ENCODE measurements at places on chromosomes 16 and 17.

DNA sequence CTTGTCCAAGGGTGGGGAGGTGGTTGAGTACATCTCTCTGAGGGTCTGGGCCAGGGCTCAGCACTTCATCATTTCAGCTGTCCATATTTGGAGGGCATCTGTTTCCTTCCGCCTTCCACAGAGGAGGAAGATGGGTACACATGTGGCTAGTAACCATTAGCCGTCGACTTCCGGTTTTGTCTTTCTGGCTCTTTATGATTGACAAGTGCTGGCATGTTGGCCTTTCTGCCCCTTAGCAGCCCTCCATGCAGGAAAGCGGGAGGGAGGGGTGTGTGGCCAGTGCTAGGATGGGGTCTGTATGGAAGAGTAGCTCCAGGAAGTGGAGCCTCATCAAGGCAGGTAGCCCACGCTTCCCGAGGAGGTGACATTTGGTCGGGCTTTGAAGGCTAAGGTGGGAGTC lies 69.6 kb downstream of the RAI1 start:
- peak; percentile 43 for DNase-seq

DNA sequence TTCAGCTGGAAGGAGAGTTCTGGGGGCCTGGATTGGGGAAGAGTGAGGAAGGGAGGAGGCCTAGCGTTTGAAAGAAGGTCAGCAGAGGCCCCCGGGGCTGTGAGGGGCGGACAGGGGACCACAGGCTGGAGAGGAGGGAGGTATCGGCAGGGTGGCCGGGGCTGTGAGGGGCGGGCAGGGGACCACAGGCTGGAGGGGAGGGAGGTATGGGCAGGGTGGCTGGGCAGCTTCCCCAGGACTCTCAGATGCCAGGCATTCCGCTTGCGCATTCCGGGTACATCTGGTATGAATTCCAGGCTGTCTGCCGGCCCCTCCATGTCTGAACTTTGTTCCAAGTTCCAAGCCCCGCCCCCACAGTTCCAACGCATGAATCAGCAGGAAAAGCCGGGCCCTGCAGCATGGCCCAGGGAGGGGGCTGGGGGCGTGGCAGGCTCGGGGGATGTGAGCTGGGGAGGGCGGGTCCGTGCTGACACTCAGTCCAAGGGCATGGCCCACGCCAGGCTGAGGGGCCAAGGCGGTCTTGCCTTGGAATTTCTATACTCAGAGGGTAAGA lies 4.3 kb upstream of the TLCD2 start:
- DNase-seq, result peak; percentile 77

DNA sequence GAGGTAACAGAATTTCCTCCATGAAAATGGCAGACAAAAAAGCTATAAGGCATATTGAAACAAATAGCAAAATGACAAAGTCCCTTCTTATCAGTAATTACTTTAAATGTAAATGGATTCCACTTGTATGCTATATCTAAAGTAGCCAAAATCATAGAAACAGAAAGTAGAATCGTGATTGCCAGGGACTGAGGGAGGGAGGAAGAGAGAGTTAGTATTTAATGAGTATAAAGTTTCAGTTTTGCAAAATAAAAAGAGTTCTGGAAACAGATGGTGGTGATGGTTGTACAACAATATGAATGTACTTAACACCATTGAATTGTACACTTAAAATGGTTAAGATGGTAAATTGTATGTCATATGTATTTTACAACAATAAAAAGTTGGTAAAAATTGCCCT lies 407.4 kb downstream of the CA10 start:
- no peak for DNase-seq

- no peak for DNase-seq
Observed at GRCh38 chr17:75270966-75271232, at the start of gene MIF4GD. Gene MIF4GD, minus strand, starts transcription at chr17:75271231. Its CDS starts 1,036 bp downstream, at chr17:75270195.

GRCh38 chr17:44924107-44924544 lies 8.8 kb upstream of the GFAP start:
- DNase-seq, result peak; percentile 36

- no peak for DNase-seq
Observed at GRCh38 chr16:645852-646678, 3.1 kb upstream of the WDR90 start.

GRCh38 chr16:8850279-8850885 lies 18.4 kb downstream of the CARHSP1 start:
- DNase-seq, result no peak

DNA sequence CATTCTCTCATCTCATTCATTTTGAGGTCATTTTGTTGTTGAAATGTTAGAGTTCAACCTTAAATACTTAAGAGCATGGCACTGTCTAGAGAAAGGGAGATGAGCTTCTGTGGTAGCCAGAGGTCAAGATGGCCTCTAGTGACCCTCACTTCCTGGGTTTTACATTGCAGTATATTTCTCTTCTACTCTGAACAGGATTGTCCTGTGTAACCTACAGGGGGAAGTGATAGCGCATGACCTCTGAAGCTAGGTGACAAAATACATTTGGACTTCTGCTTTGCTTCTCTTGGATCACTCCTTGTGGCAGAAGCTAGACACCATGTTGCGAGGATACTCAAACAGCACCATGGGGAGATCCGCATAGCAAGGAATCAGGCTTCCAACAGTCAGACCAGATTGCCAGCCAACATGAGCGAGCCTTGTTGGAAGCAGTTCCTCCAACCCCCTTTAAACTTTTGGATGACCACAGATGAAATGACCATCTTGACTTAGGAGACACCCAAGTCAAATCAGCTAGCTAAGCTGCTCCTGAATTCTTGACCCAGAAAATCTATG lies 748.4 kb downstream of the MAF start:
- DNase-seq, result no peak

DNA sequence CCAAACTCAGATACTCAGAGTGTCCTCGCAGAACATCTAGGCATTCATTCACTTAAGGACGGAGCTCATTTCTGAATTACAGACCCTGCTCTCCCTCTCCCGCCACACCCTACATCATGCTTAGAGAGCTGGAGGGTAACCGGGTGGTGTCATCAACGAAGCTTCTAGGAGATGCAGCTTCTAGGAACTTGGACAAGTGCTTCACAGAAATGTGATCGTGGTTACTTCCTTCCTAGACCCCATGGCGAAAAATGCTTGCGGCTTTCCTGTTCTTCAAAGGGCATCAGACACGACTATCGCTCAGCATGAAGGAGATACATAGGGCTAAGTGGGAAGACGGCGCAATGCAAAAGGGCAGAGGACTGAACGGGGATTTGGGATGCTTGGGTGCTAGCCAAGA lies 126.8 kb downstream of the ZFHX3 start:
- DNase-seq, result no peak

- DNase-seq, result no peak
Observed at GRCh38 chr16:81693041-81693743, 85.9 kb upstream of the PLCG2 start.

- no peak for DNase-seq
Observed at GRCh38 chr16:89055313-89055712, 38.3 kb upstream of the ACSF3 start.

DNA sequence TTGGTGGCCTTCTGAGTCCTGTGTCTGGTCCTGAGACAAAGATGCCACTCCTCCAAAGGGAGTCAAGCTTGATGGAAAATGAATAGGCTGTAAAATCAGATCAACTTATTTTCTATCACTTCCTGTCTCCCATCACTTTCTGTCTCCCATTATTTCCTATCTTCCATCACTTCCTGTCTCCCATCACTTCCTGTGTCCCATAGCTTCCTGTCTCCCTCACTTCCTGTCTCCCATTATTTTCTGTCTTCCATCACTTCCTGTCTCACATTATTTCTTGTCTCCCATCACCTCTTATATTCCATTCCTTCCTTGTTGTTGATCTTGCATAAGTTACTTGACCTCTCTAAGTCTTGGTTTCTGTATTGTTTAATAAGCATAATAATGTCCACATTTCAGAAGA lies 418.5 kb upstream of the EEF2KMT start:
- DNase-seq, result peak; percentile 16

GRCh38 chr17:44969144-44969780 lies 1.2 kb upstream of the C1QL1 start:
- DNase-seq, result no peak

DNA sequence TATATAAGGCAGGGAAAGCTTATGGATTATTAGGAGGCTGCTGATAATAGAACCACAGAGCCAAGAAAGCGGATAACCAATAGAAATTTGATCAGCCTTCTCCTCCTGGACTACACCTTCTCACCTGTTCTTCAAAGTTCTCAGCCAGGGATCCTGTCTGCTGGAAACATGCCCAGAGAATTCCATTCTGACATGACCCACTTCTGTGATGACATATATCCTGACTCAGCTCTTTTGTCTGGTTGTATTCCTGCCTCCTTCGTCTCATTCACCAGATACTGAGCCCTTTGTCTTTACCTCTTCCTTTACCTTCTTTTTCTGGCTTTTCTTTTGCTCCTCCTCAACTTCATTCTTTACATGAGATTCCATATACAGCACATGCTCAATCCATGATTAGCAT lies 576.1 kb downstream of the CDH11 start:
- DNase-seq, result peak; percentile 13

DNA sequence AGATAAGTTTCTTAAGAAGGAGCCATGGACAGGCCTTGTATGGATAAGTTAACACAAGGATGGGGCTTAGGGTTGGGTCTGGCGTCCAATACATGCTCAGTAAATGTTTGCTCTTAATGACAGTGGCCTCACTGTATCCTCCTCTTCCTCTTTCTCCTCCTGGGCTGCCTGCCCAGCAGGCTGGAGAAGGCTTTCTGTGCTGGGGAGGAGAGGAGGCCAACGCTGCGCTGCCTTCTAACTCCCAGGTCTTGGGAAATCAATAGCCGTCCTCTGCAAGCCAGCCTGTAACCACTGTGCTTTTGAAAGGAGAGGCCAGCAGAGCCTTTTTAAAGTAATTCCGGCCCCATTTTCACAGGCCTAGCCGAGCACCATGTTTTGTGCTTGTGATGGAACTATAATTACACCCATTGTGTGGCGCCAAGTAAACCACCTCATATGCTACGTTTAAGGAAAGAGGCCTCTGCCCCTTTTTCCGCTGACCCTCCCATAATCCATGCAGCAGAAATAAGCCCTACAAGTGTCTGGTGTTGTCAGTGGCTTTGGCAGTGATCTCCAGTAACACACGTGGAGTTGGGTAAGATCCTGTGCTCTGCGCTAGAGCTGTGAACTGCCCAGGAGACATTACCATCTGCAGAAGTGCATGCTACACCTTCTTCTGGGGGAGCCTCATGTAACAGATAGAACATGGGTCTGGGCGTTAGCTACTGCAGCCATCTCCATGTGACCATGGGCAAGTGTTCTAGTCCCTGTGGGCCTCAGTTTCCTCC lies 368.2 kb downstream of the SNX29 start:
- no peak for DNase-seq

GRCh38 chr17:64110379-64111152 lies 19.4 kb downstream of the ERN1 start:
- DNase-seq, result no peak

DNA sequence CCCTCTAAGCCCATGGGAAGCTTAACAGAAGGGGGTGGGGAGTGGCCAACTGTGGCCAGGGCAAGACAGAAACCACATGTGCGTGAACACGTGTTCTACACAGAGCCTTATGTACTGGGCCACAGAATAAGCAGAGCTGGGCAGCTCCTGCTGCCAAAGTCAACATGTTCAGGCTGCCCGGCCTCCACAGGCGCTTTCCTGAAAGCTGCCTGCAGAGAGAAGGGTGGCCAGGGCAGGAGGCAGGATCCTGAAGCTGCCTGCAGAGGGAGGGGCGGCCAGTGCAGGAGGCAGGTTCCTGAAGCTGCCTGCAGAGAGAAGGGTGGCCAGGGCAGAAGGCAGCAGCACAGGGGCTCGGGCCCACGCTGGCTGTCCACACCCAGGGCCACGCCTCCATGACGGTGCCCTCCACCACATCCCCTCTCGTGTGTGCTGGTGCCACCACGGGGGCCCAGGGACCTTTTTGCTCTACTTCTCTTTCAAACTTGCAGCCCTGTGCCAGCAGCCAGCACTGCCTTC lies 79.5 kb downstream of the ANKRD11 start:
- DNase-seq, result no peak

DNA sequence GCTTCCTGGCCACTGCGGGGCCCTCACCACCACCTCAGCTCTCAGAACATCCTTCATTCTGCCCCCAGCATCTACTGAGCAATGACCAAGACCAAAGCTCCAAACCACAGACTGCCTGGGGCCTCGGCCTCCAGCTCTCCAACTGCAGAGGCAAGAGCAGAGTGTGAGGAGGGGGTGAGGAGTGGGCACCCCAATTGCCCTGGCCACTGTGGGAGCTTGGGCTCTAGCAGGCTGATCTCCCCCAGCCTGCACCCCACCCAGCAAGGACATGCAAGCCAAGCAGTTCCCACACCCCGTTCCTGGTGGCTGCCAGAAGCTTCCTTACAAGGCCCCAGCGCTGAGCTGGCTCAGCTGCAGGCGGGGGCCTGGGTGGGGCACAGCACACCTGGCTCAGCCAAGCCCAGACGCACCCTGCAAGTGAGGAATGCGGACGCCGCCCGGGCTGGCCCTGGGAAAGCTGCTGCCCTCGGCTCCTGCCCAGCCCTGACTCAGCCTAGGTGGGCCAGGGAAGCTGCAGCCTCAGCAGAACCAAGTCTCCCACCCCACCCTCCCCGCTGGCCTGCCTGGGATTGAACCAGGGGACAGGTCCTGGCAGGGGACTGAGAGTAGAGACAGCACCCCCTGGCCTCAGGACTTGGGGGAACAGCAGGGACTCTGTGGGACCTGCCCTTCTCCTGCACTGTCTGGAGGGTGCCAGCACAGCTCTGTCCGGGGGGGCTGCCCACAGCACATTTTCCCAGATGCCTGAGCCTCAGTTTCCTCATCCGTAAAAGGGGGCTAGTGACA lies 29.7 kb upstream of the KRT17 start:
- DNase-seq, result peak; percentile 54

GRCh38 chr16:2296661-2297505 lies 29.0 kb upstream of the RNPS1 start:
- no peak for DNase-seq

- DNase-seq, result no peak
Observed at GRCh38 chr17:68812876-68813584, 142.2 kb downstream of the ABCA8 start.

DNA sequence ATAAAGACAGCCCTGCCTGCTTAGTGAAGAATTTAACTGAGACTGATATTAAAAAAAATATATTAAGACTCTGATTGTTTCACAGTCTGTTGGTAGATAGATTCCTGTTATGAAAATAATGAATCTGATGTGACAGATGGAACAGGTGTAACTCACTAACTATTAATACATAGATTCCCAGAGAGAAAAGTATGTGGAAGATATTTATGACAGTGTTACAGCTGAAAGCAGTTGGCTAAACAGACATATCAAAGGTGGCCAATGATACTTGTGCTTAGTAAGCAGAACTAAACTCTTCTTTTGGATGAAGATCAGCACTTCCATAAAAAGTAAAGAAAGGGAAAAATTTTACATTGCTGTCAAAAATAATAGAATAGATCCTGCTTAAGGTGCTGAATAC lies 598.2 kb upstream of the CA10 start:
- no peak for DNase-seq

- no peak for DNase-seq
Observed at GRCh38 chr16:23974223-23974622, 138.4 kb downstream of the PRKCB start.

All from NCI-H2171 treated with DMSO at 0.1 percent for 48 hours (cell line).